ENCODE measurements at places on chromosomes 3 and 15.
A peak's percentile ranks its signal among the peaks of the same experiment; 100 is the strongest.

GRCh38 chr3:79167651-79168416 lies 600.0 kb downstream of the ROBO1 start:
- DNase-seq: no peak

- no peak for DNase-seq
Measured at GRCh38 chr3:10482631-10483363, 22.6 kb downstream of the ATP2B2 start.

DNA sequence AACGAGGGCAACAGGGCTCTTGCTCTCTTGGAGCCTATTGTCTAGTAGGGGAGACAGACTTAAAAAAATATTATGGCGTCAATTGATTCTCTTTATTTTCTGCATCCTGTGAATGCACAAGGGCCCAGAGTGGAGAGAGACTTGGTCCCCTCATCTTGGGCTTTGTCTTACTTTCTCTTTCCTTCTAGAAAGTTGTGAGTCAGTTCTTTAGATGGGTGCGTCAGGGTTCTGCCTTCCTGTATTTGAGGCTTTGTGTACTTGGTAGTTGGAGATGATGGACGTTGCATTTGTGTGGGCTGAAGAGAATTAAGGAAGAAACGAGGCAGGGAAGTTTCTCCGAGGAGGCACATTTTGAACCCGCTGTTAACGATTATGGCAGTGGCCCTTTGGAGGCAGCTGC lies 52.9 kb downstream of the CACNA1D start:
- DNase-seq: no peak

GRCh38 chr3:159189994-159190669 lies 388.3 kb downstream of the MFSD1 start:
- DNase-seq: no peak

DNA sequence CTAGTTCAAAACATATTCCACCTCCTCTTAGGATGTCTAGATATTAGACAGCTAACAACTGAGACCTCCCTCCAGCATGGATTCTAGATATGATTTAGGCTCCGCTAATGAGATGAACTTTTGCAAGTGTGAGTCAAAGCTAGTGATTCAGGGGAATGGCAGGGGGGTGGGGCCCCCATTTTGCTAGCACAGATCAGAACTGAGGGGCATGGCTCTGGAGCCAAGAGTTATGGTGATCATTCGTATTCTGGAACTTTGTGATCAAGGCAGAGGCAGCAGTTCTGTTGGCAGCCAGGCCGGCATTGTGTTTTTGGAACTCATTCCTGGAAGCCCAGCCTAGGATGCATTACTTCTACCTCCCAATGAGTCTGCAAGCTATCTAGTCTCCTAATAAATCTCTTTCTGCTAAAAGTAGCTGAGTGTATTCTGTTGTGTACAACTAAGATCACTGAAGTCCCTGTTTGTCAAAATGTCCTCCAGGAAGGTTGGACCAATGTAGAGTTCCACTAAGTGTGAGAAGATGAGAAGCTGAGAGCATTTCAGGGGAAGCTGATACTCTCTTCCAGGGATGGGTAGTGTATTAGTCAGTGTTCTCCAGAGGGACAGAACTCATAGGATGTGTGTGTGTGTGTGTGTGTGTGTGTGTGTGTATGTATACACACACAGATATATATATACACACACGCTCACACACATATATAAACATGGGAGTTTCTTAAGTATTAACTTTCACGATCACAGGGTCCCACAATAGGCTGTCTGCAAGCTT lies 312.7 kb downstream of the TLE3 start:
- DNase-seq: no peak

DNA sequence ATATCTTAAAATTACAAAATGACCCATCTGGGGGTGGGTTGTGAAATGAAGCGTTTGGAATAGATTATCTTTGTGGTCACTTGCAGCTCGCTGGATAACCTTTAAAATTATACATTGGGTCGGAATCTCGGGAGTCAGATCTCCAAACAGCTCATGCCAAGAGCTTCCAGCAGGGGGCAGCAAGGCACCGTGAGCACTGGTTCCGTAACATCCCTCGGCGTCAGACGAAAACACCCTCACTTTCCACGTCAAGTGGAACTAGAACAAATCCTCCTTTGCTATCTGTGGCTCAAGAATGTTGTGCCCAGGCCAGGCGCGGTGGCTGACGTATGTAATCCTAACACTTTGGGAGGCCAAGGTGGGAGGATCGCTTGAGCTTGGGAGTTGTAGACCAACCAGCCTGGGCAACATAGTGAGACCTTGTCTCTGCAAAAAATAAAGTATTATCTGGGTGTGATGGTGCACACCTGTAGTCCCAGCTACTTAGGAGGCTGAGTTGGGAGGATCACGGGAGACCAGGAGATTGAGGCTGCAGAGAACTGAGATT lies 31.1 kb downstream of the UMPS start:
- peak; percentile 50 for DNase-seq

DNA sequence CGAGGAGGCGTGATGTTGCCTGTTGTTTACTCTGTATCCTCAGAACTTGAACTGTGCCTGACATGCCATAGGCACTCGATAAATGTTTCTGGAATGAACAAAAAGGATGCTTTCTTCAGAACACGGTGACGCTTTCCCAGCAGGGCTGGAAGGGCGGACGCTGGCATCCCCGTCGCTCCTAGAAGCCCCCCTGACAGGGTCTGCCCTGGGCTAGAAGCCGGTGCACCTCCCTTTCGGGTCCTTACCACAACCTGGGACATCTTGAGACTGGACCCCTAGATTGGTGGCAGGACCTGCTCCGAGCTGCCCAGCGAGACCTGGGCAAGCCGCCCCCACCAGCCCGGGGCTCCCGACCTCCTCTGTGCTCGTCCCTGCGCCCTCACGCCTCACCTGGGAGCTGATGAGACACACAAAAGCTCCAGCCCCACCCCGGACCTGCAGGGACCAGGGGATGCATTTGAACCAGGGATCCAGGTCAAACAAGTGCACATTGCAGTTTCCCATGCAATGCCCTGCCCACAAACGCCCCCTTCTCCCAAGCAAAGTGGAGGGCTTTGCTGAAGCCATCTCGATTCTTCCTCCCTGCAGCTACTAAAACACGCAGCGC lies 131.2 kb upstream of the MEF2A start:
- no peak for DNase-seq

- DNase-seq: no peak
Measured at GRCh38 chr3:112930771-112931170, 44.1 kb downstream of the CD200R1 start.

- no peak for DNase-seq
Measured at GRCh38 chr3:127820221-127820825, 2.0 kb downstream of the MGLL start.

DNA sequence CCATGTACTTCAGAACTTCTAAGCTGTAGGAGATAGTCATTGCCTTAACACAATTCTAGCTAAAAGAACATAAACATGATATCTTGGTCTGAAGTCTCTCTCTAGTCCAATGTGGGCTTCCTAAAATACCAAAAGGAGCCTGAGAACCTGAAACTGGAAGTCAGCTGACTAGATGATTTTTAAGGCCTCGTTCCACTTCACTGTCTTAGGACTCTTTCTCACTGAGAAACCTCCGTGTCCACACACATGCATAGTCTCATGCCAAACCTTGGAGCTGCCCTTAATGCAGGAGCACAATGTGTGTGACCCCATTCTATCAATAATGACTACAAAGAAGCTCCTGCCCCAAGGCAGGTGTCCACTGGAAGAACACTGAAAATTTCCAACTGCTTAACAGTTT lies 87.7 kb downstream of the ETFA start:
- no peak for DNase-seq

DNA sequence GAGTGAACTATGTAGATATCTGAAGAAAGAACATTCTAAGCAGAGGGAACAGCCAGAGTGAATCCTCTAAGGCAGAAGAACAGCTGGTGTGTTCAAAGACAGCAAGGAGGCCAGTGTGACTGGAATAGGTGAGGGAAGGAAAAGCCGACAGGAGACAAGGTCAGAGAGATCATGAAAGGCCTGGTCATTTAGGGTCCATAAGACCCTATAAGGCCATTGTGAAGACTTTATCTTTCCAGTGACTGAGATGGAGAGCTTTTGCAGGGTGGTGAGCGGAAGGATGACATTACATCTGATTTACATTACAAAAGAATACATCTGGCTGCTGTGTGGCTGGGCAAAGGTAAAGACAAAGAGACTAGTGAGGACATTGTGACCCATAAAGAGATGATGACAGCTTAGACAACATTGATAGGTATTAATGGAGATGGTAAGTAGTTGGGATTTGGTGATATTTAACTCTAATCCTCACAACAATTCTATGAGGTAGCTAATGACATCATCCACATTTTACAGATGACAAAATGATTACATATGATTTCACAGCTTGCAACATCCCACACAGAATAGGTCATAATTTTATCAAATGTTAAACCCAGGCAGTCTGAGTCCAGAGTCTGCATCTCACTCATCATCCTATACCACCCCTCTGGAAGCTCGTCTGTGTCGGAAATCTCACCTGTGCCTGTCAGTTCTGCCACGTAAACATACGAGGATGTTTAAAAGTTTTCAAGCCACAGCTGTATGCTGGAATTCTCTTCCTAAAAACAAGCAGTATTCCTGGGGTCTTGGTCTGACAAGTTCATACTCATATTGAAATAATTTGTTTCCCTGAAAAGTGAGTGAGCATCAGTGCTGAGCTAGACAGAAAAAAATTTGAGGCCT lies 70.2 kb upstream of the PIK3R4 start:
- DNase-seq: no peak

DNA sequence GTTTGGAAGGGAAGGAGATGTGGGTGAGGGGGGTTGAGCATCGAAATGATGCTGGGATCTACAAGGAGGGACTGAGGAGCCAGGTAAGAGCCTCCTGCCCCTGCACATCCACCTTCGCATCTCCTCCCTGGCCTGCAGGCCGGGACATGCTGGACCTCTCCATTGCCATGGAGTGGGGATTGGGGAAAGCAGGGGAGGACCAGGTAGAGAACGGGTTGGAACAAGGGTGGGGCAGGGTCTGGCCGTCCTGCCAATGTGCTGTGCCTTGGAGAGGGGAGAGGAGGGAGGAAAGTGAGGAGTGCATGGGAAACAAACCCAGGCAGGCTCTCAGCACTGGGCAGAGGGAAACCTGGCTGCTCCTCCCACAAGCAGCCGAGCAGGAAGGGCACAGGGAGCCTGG lies 10.6 kb downstream of the PLA2G4B start:
- no peak for DNase-seq

- DNase-seq: no peak
Measured at GRCh38 chr3:71219744-71220638, 363.5 kb downstream of the FOXP1 start.

- DNase-seq: no peak
Measured at GRCh38 chr3:127654374-127654773, 18.4 kb upstream of the ABTB1 start.

- no peak for DNase-seq
Measured at GRCh38 chr3:101675709-101676215, 1.2 kb downstream of the ZBTB11 start.

DNA sequence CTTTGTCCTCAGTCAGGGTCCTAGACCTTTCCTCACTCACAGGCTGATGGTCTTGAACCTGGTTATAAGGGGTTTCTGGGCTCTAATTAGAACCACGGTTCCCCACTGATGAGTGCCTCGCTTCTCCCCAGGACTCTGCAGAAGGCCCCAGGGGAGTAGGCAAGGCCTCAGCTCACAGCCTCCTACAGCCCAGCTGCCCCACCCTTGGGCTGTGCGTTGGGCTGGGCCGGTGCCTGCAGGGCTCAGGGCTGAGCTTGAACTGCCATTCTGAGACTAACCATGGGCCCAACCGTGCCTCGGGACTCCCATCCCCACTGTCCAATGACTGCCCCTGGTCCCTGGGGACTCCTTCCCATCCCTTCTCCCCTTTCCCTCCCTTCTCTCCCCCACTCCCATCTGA lies 25.6 kb downstream of the CLEC3B start:
- DNase-seq: no peak

DNA sequence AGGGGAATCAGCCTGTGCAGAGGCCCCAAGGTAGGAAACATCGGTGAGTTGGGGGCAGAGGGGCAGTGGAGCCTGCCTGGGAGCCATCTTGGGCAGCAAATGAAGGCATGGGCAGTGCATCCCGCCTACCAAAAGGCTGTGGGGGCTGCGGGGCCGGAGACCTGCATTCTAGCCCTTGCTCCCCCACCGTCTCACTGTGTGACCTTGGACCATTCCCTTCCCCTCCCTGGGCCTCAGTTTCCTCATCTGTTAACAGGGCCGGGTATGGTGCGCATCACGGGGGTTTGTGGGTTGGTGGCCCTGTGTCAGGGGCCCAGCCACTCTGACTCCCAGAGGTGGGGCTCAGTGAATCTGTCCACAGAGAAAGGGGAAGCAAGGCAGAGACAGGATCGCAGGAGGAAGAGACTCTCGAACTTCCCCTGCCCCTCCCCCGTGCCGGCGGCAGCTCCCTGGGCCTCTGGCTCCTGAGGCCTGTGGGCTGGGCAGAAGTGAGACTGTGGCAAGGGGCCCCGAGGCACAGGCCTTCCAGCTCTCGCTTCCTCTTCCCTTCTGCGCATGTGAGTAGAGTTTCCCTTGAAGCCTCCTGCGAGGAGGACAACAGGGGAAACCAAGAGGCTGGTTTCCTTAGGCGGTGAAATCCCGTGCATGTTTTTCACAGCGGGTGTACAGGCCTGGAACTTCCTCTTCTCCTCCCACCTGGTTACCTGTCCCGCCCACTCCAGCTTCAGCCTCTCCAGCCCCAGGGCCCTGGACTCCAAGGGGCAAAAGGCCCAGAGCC lies 42.9 kb downstream of the IDH2 start:
- peak; percentile 20 for DNase-seq

- no peak for DNase-seq
Measured at GRCh38 chr3:9448071-9448470, 50.7 kb downstream of the SETD5 start.

DNA sequence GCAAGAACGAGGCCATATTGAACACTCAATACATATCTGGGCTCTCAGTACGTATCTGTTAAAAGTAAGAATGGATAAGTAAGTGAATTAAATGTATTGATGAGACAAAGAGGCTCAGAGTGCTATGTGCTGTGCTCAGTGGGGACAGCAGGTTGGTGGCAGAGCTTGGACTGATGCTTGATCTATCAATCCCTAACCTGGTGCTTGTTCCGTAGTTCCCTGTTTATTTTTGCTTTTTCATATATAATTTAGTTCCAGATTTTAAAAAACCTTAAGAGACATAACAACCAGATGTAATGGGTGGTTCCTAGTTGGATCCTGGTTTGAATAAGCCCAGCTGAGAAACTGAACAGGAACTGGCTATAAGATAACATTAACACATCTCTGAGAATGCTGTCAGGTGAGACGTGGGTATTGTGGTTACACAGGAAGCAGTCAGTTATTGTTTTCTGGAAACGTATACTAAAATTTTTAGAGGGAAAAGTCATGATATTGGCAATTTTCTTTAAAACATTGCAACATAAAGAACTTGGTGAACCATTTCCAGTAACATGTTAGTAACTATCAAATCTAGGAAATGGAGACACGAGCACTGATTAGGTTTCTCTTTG lies 120.5 kb downstream of the FOXB1 start:
- DNase-seq: no peak

DNA sequence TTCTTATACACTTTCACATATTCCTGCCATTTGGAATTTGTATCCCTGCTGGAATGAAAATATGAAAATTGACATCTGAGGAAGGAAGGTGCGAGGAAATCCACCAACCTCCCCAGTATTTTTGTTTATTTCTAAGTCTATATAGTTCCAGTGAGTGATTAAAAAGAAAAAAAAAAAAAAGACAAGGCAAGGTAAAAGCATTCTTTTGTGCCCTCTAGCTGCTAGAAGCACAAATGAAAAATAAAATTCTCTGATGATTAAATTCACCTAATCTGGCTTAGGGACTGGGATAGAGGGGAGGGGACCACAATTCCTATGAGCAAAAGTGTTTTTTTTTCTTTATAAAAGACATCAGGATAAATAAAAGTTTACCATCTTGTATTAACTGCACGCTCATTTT lies 370.9 kb downstream of the NR2F2 start:
- DNase-seq: no peak

GRCh38 chr3:176740906-176741663 lies 456.2 kb downstream of the TBL1XR1 start:
- DNase-seq: no peak
